ENCODE measurements at places on chromosomes 4 and X.

DNA sequence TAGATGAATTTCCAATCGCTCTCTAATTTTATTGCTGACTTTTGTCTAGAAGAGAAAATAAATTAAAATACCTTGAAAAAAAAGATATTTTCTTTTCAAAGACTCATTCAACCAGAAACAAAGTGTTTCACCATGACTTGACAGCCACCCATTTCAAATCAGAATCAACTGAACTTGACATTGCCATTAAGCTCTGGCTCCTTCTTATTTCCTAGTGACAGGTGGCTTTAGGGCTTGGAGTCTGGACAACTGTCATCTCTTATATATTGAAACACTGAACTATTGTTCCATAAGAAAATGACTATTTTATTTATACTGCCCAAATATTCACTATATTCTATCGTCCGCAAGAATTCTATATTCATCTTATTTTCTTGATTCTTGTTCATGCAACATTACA lies 229.2 kb downstream of the SLC39A8 start:
- no peak for DNase-seq

DNA sequence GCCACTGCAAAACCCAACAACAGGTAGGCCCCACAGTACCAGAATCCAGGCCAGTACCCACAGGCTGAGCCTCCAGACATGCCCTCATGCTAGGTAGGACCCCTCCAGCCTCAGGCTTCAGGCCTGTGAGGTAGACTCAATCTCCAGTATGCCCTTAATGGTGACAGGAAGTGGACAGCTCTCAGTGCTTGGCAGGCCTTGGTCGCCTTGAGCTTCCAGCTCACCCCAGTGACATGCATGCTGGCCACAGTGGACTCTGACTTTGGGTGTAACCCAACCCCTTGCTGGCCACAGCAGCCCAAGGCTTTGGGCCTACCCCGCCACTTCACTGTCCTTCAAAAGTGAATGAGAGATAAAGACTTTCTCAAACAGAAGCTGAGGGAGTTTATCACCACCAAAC lies 324.2 kb downstream of the ANTXR2 start:
- DNase-seq, result no peak

DNA sequence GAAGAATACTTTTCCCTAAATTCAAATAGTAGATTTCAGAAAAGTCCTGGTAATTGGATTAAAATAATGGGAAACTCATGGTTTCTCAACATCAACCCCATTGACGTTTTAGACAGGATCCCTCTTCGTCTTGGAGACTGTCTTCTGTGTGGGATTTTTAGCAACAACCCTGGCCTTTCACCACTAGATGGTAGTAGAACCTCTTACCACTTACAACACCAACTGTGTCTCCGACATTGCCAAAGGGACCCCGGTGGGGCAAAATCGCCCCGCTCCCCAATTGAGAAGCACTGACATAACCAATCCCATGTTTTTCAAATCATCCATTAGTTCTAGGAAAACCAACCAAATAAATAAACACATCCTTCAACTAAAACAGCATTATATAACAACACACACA lies 16.9 kb upstream of the ANOS1 start:
- DNase-seq, result peak; percentile 12

GRCh38 chr4:74665346-74665745 lies 129.0 kb downstream of the BTC start:
- DNase-seq, result no peak

- no peak for DNase-seq
Measured at GRCh38 chr4:20178902-20179576, 72.7 kb upstream of the SLIT2 start.

GRCh38 chr4:24930151-24930550 lies 17.3 kb upstream of the CCDC149 start:
- DNase-seq, result no peak

GRCh38 chr4:183798301-183799253 lies 106.5 kb upstream of the STOX2 start:
- no peak for DNase-seq

GRCh38 chrX:101973066-101973465 lies 41.2 kb upstream of the ZMAT1 start:
- no peak for DNase-seq

Measured in T-helper 1 cell (primary cell).